Posterior cingulate gyrus (tissue), 11 donors: ENCODE measurements at places on chromosomes 2 and 18.
A peak's percentile ranks its signal among the peaks of the same experiment; 100 is the strongest.

GRCh38 chr18:56890632-56891031 is 239.5 kb downstream of the WDR7 start:
- no peak for DNase-seq

DNA sequence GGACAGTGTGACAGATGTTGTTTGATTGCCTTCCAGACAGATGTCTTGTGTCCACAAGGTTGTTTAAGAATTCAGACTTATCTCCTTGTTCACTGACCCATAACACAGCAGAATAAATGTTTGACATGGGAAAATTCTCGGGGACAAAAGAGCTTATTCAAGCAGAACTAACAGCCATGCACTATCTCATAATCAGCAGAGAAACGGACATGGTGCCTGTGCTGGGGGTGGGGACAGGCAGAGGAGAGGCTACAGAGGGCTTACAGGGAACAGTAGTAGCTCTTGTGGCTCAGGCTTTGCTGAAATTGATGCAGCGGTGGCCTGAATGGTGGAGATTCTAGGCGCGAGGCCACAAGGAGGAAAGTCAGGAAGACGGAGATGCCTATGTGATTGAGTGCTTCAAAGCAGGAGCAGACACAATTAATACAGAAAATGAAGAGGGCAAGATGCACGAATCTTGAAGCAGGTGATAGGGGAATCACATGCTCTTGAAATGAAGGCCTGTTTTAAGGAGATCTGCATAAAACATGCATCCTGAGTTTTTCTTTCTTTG is 62.0 kb upstream of the CAB39 start:
- DNase-seq, result no peak

DNA sequence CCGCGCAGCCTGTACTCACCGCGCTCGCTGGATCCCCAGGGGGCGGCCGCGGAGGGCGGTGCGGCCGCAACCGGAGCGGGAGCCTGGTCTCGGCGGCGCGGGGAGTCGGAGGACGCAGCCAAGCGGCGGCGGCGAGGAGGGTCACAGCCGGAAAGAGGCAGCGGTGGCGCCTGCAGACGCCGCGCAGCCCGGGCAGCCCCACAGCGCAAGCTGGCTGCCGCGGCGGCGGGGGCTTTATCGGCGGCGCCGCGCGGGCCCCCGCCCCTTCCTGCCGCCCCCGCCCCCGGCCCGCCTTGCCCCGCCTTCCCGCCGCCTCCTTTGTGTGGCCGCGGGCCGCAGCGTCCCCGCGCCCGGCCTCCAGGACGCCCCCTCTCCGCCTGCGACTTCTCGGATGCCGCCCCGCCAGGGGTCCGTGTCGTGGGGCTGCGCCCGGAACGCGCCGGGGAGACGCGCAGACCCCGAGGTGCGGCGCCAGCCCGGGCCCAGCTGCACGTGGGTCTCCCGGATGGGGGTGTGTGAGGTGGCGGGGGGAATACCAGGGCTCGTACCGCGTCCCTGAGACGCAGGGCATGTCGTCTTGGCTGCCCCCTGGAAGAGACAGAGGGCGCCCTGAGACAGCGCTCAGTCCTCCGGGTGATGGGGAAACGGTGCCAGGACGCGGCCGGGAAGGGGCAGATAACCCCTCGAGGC is at the start of gene SERPINE2:
TSS of gene SERPINE2 (minus strand) at position 207 of the 690 bp plus-strand sequence. CDS start 37,386 bp downstream, outside the sequence.
- peak; percentile 65 for DNase-seq

GRCh38 chr2:53668624-53669026 is 99.0 kb upstream of the CHAC2 start:
- no peak for DNase-seq

GRCh38 chr2:17000184-17000482 is 334.5 kb upstream of the CYRIA start:
- no peak for DNase-seq

DNA sequence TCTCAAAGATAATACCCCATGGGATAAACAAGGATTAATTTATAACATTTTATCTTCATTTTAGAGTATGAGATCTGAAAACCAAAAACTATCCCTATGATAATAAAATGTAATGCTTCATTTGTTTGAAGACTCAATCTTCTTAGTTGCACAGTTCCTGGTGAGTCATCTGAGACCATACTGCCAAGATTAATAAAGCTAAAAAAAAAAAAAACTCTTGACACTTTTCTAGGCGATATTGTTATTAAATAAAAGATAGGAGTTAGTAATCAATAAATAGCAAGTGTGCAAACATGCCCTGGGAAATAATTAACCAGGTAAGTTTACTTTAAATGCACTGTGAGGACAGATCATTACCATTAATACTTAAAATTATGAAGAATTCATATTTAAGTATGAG is 83.9 kb downstream of the RPE start:
- DNase-seq, result no peak
